Psoas muscle (tissue), 8 donors: ENCODE measurements at places on chromosomes 5 and 9. TPM values are rescaled to one million over a fixed set of nuclear protein-coding genes. Genes with fewer than 3 reads are reported as not detected.
A peak's percentile ranks its signal among the peaks of the same experiment; 100 is the strongest.

NRARP gene
- total RNA-seq = 5.7 TPM

ENTREP1 gene
- total RNA-seq = 19.6 TPM

SPATA31D4 gene
- total RNA-seq = not detected

PCDHGB3 gene
- total RNA-seq = 0.92 TPM

GADD45G gene
- total RNA-seq = 2.4 TPM

IFT74 gene
- total RNA-seq = 11.5 TPM

ZNF782 gene
- 7.0 TPM for total RNA-seq

CD72 gene
- total RNA-seq = 0.66 TPM

GNPDA1 gene
- 25.1 TPM for total RNA-seq

BRD8 gene
- 30.0 TPM for total RNA-seq

PCDHA10 gene
- 0.11 TPM for total RNA-seq

DNA sequence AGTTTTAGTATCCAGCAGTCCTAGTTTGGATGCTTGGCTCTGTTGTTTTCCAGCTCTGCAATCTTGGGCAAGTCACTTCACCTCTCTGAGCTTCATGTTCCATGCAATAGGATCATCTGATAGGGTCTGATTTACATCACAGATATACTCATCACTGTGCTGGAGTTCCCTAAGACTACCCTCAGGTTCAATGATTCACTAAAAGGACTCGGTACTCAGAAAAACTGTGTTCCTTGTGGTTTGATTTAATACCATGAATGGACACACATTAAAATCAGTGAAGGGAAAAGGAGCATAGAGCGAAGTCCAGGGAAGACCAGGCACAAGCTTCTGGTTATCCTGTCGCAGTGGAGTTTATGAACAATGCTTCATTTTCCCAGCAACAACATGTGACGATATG is 119.9 kb upstream of the EFNA5 start:
- no peak overlapping the region for H3K4me3 ChIP-seq
- H3K27me3 ChIP-seq = no peaks in the 10 kb centered on the region
- no peaks in the 10 kb centered on the region for H3K36me3 ChIP-seq
- no peak for DNase-seq
- H3K27ac ChIP-seq = no peak overlapping the region

DNA sequence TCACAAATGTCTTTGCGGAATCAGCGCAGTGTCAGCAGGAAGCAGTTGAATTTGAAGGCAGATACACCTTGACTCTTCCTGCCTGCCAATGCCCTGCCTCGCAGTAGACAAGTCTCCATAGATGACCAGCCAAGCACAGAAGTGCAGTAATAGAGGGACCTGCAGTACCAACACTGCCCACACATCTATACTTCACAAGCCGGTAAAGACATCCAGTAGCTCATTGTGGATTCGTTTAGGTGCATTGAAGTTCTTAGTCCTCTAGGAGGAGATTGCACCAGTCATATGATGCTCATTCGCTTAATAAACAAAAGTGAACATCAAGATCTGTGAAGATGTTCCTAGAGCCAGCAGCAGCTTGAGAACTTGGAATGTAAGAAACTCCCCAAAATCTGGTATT is 7.1 kb upstream of the IFNA2 start:
- DNase-seq = no peak
- no peak overlapping the region for H3K27ac ChIP-seq

GRCh38 chr9:121678501-121679022 is 27.1 kb downstream of the DAB2IP start:
- peaks cover 21% of the 10 kb centered on the region for H3K4me1 ChIP-seq
- no peak overlapping the region for H3K4me3 ChIP-seq
- no peak overlapping the region for H3K27ac ChIP-seq
- no peak for DNase-seq
- no peaks in the 10 kb centered on the region for H3K36me3 ChIP-seq

DNA sequence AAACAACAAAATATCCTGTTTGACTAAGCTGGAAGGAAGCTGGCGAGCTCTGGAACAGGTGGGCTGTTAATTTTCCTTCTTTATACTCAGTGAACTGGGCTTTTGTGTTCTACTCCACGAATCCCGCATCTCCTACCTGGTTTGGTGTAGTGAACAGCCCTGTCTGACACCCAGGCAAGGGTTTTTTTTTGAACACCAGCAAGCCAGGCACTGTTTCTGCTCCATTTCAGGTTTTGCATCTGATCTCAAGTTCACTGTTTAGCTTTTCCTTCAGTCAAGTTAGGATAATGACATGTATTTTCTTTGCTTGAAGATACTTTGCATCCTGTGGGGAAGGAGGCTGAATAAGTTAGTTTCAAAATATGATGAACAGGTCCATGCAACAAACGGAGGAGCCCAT is 204.5 kb downstream of the SEMA6A start:
- H3K4me1 ChIP-seq = peaks cover 41% of the 10 kb centered on the region
- no peak overlapping the region for H3K4me3 ChIP-seq

DNA sequence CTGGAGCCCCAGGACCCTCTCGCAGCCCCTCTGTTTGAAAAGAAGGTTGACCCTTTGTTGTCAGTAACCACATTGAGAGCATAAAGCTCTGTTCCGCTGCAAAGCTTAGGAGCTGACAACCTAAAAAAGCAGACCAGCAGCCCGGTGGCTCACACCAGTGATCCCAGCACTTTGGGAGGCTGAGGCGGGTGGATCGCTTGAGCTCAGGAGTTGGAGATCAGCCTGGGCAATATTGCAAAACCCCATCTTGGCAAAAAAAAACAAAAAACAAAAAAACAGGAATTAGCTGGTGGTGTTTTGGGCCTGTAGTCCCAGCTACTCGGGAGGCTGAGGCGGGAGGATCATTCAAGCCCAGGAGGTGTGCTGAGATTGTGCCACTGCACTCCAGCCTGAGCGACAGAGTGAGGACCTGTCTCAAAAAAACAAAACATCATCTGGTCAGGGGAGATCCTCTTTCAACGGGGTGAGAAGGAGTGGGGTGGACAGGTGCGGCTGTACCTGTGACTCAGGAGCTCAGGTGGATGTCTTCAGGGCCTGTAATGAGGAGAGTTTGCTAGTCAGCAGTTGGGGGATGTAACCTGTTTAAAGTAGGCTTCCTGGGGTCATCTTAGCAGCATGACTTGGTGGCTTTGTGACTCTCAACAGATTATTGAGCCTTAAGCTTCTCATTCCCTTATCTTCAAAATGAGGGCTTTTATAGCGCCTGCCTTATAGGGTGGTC is 694 bp upstream of the REEP2 start:
- no peaks in the 10 kb centered on the region for H3K27me3 ChIP-seq
- DNase-seq = no peak
- H3K4me3 ChIP-seq = peak overlapping the region; percentile 64
- H3K36me3 ChIP-seq = peaks cover 7% of the 10 kb centered on the region

DNA sequence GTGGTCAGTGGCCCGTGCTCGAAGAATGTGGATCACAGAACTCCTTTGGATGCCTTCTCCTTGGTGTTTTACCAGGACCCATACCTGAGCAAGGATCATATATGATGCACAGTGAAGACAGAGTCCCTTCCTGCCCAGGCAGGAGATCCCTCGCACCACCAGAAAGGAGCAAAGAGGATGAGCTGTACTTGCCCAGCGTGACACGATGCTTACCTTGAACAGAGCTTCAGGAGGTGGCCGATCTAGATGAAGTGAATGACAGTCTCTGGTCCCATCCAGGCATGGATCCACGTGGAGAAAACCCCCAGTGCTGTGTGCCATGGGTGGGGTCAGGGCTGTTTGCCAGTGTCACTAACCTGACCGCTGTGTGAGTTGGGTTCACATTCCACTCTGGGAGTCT is 455.4 kb downstream of the GADD45G start:
- no peak overlapping the region for H3K27ac ChIP-seq
- no peak for DNase-seq
- no peaks in the 10 kb centered on the region for H3K36me3 ChIP-seq
- no peak overlapping the region for H3K4me3 ChIP-seq
- no peaks in the 10 kb centered on the region for H3K27me3 ChIP-seq

- no peaks in the 10 kb centered on the region for H3K4me1 ChIP-seq
- no peaks in the 10 kb centered on the region for H3K36me3 ChIP-seq
- no peaks in the 10 kb centered on the region for H3K27me3 ChIP-seq
These were observed 200.5 kb upstream of the ACTBL2 start for GRCh38 chr5:57683036-57683630.

DNA sequence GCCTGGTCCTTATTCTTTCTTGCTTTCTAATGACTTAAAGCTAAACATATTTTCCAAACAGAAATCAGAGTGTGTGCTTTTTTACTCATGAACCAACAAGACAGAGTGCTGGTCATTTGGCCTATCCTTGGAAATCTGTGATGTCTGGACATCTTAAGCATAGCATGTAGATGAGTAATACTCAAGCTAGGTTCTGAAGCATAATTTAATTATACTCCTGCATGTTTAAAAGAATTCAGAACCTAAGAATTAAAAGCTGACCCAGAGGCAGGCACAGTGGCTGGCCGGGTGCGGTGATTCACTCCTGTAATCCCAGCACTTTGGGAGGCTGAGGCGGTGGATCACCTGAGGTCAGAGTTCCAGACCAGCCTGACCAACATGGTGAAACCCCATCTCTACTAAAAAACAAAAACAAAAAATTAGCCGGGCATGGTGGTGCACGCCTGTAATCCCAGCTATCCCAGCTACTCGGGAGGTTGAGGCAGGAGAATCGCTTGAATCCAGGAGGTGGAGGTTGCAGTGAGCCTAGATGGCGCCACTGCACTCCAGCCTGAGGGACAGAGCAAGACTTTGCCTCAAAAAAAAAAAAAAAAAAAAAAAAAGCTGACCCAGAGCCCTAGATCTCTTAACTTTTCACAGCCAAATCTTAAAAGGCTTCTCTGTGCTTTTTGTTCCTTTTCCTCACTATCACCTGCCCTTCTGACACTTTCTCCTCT is 16.2 kb upstream of the TJP2 start:
- no peaks in the 10 kb centered on the region for H3K27me3 ChIP-seq
- no peaks in the 10 kb centered on the region for H3K4me1 ChIP-seq
- H3K36me3 ChIP-seq = no peaks in the 10 kb centered on the region
- DNase-seq = no peak
- no peak overlapping the region for H3K4me3 ChIP-seq
- H3K27ac ChIP-seq = no peak overlapping the region

- no peaks in the 10 kb centered on the region for H3K27me3 ChIP-seq
- no peak overlapping the region for H3K4me3 ChIP-seq
- no peaks in the 10 kb centered on the region for H3K36me3 ChIP-seq
- no peaks in the 10 kb centered on the region for H3K4me1 ChIP-seq
- H3K27ac ChIP-seq = no peak overlapping the region
- DNase-seq = no peak
These were observed 54.6 kb downstream of the SUB1 start for GRCh38 chr5:32639943-32640342.

GRCh38 chr9:90894986-90895687 is 93.5 kb downstream of the SYK start:
- H3K36me3 ChIP-seq = no peaks in the 10 kb centered on the region
- H3K4me1 ChIP-seq = no peaks in the 10 kb centered on the region
- DNase-seq = no peak
- H3K27ac ChIP-seq = no peak overlapping the region
- H3K4me3 ChIP-seq = no peak overlapping the region
- no peaks in the 10 kb centered on the region for H3K27me3 ChIP-seq

- H3K27ac ChIP-seq = no peak overlapping the region
- H3K4me3 ChIP-seq = no peak overlapping the region
- H3K4me1 ChIP-seq = no peaks in the 10 kb centered on the region
- H3K27me3 ChIP-seq = no peaks in the 10 kb centered on the region
- DNase-seq = no peak
These were observed 509.8 kb downstream of the EBF1 start for GRCh38 chr5:158589939-158590338.

GRCh38 chr5:178343306-178343705 is 110.7 kb upstream of the PHYKPL start:
- H3K27me3 ChIP-seq = no peaks in the 10 kb centered on the region
- DNase-seq = no peak
- no peak overlapping the region for H3K27ac ChIP-seq
- H3K36me3 ChIP-seq = no peaks in the 10 kb centered on the region
- H3K4me1 ChIP-seq = no peaks in the 10 kb centered on the region

GRCh38 chr5:59301727-59302126 is 591.8 kb downstream of the PDE4D start:
- no peaks in the 10 kb centered on the region for H3K36me3 ChIP-seq
- peak overlapping the region; percentile 47 for H3K27ac ChIP-seq
- DNase-seq = no peak
- H3K4me1 ChIP-seq = peaks cover 29% of the 10 kb centered on the region

DNA sequence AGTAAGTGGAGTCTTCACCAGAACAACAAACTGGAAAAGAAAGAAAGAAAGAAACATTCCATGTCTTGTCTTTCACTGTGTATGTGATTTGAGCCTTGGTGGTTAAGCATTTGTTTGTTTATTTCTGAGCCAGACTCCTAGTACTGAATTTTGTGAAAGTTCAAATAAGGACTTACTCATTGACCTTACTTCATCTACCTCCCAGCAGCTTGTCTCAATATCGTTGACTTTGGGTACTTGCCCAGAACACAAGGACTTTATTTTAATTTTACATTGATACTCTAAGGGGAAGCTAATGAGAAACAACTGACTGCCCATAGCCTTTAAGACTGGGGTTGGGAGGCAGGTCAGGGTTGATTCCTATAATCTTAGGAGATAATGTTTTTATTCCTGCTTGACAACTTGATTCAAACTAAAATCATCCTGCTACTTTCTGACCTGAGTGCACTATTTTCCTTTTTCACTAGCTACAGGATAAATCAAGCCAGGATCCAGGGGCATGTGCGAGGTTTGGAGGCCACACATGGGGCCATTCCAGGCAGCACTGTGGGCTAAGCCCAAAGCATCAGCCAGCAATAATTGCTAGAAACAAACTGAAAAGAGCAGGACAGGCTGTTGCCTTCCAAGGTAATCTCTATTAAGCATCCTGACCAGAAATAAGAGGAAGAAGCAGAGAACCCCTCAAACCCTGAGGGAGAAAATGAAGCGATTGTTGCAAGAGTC is 138.9 kb upstream of the RUSC2 start:
- no peak overlapping the region for H3K27ac ChIP-seq
- DNase-seq = no peak
- H3K27me3 ChIP-seq = no peaks in the 10 kb centered on the region
- H3K36me3 ChIP-seq = no peaks in the 10 kb centered on the region
- no peaks in the 10 kb centered on the region for H3K4me1 ChIP-seq

GRCh38 chr9:14222149-14222835 is 91.6 kb downstream of the NFIB start:
- no peaks in the 10 kb centered on the region for H3K27me3 ChIP-seq
- H3K4me1 ChIP-seq = peaks cover 52% of the 10 kb centered on the region
- no peak overlapping the region for H3K4me3 ChIP-seq

DNA sequence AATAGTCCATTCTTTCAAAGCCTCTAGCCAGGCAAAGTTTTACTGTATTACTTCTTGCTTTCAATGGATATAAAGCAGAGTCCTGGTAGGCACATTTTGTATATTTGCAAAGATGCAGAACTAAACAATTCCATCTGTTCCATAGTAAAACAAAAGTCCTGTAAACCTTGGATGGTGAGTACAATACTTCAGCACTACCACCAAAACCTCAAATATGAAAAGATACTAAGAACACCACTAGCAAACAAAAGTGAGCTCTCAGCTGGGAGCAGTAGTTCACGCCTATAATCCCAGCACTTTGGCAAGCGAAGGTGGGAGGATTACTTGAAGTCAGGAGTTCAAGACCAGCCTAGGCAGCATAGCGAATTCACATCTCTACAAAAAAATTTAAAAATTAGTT is 195.0 kb downstream of the MSX2 start:
- DNase-seq = no peak
- H3K4me3 ChIP-seq = no peak overlapping the region
- no peak overlapping the region for H3K27ac ChIP-seq
- H3K36me3 ChIP-seq = no peaks in the 10 kb centered on the region

- peaks cover 42% of the 10 kb centered on the region for H3K4me1 ChIP-seq
- peak within 1 kb of the TSS; percentile 93 for H3K27ac ChIP-seq
- peak; percentile 94 for DNase-seq
- H3K36me3 ChIP-seq = peaks cover 3% of the 10 kb centered on the region
- peak within 1 kb of the TSS; percentile 91 for H3K4me3 ChIP-seq
These were observed at the start of gene ANXA6 for GRCh38 chr5:151157426-151158286. TSS of gene ANXA6 (minus strand) at chr5:151157779. CDS start at chr5:151147901, 9,878 bp downstream.
